Right atrium auricular region (tissue), 2 donors: ENCODE measurements at places on chromosomes 16 and 17. TPM values are rescaled to one million over a fixed set of nuclear protein-coding genes. Genes with fewer than 3 reads are reported as not detected.

Gene LDHD
- 28.8 TPM for total RNA-seq

Gene CDRT15
- total RNA-seq, result not detected

Gene UQCRC2
- total RNA-seq, result 249 TPM

Gene GNGT2
- 0.90 TPM for total RNA-seq

Gene KCTD19
- 0.08 TPM for total RNA-seq

Gene TBC1D3C
- total RNA-seq, result not detected

Gene HS3ST2
- 2.3 TPM for total RNA-seq

Gene DNAI2
- total RNA-seq, result not detected

Gene ITGB3
- 13.6 TPM for total RNA-seq

Gene TSPAN10
- not detected for total RNA-seq

Gene MMP15
- total RNA-seq, result 52.3 TPM

Gene EVI2B
- 11.3 TPM for total RNA-seq

Gene CDC6
- total RNA-seq, result 0.44 TPM

Gene OSGIN1
- total RNA-seq, result 6.5 TPM

Gene PLA2G10
- not detected for total RNA-seq

Gene ARHGDIA
- 59.4 TPM for total RNA-seq

Gene PRSS22
- not detected for total RNA-seq

Gene TP53TG3D
- not detected for total RNA-seq

Gene KRT31
- not detected for total RNA-seq

Gene C17orf50
- total RNA-seq, result not detected

Gene ACSM2A
- not detected for total RNA-seq

Gene PDE6G
- total RNA-seq, result not detected

Gene CCL11
- 0.75 TPM for total RNA-seq

Gene ACD
- 10.8 TPM for total RNA-seq

Gene FOXJ1
- not detected for total RNA-seq

Gene SLC12A4
- total RNA-seq, result 39.5 TPM

Gene SLC52A1
- not detected for total RNA-seq

Gene CLUH
- total RNA-seq, result 94.4 TPM

Gene CNTD1
- total RNA-seq, result not detected

Gene SHBG
- 0.39 TPM for total RNA-seq

Gene FBXL16
- 1.3 TPM for total RNA-seq
